ENCODE measurements at places on chromosomes 4 and X.

DNA sequence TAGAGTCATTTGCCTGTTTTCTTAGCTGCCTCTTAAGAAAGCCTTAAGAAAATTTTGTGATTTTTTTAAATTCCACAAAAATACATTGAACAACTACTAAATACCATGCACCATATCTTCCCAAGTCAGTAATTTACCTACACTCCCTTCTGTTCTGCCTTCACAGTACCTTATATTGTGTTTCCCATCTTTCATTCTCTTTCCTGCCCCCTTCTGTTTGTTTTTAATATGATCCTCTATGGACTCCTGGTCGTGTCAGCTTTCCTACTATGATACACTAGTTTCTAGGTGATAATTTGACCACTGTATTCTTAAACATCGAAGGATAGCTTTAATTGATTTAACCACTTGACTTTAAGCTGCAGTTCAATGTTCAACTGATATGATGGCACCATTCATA is 297.7 kb upstream of the HAND2 start:
- DNase-seq: no peak

- DNase-seq: peak; percentile 77
Measured at GRCh38 chr4:102625232-102625930, 124.2 kb downstream of the NFKB1 start.

DNA sequence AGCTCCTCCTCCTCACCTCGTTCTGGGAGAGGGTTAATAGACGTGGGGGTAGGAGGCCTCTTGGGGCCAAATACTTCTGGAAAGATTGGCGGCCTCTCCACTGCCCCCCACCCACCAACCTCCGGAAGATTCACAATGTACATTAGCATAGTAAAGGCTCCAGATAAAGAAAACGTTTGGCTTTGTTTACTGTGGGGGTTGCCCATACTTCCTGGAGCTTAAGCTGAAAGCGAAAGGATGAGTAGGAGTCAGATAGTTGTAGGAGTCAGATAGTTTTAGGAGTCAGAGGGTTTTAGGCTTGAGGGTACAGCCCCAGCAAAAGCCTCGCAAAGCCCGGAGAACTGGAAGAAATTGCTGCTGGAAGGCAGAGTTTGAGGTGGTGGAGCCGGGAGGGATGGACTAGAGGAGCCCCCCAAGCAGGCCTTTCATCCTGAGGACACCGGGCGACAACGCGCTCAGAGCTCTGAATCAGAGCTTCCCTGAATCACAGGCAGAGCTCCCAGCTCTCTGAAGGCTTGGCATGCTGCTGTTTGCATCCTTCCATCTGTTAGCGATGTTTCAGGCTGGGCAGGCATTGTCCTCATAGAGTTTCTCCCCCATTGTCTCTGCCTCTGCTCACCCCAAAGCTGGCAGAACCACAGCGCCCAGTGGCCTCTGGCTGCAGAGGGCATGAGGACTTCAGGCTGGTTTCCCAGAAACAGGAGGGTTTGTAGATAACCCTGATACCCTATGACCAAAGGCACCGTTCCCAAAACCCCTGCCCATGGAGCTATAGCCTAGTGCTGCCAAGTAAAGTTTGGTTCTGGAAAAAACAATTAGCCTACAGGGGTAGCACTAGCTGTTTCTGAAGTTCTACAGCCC is 280.7 kb downstream of the BCOR start:
- peak; percentile 60 for DNase-seq

DNA sequence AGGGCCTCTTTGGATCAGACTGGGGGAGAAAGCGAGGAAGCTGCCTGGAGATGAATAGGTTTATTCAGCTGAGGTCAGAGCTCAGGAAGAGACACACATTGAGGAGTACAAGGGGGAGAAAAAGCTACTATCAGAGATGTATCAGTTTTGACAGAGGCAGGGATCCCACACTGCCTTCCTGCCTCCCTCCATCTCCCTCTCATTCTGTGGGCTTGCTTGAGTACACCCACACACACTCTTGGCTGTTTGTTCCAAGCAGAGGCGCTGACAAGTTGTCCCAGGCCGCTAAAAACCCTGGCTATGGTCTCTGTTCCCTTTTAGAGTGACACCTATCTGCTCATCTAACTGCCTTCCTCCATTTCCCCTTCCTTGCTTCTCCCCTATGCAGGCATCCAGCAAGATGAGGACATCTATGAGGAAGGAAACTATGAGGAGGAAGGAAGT is 5.2 kb downstream of the TSPYL2 start:
- no peak for DNase-seq

DNA sequence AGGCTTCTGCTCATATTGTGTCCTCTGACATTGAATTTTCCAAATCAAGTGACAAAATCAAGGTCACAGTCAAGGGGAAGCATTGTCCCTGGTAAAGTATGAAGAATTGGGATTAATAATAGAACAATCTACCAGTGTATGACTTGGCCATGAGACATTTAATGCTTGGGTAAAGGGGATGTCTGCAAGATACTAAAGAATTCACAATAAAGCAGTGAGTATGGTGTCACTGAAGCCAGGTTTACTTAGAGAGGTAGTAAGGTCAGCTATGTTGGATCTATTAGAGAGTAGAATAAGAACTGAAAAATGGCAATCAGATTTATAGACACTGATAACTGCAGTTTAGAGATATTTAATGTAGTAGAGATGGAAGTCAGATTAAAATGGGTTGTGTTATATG is 349.2 kb downstream of the BMPR1B start:
- DNase-seq: no peak

DNA sequence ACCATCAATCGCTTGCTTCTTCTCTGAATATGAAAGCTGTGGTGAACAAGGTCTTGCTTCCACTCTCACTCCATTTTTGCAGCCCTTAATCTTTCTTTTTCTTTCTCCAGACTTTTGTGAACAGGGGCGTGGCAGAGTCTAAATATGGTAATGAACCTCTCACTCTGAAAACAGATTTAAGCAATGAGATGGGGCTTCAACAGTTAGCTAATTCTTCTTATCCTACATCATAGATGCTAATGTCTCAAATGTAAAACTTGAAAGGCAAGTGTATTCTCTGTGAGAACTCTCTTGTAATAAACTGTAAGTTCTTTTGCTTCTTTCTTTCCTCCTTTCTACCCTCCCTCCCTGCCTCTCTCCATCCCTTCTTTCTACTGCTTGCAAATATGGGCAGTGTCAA is 106.5 kb upstream of the ANK2 start:
- no peak for DNase-seq

DNA sequence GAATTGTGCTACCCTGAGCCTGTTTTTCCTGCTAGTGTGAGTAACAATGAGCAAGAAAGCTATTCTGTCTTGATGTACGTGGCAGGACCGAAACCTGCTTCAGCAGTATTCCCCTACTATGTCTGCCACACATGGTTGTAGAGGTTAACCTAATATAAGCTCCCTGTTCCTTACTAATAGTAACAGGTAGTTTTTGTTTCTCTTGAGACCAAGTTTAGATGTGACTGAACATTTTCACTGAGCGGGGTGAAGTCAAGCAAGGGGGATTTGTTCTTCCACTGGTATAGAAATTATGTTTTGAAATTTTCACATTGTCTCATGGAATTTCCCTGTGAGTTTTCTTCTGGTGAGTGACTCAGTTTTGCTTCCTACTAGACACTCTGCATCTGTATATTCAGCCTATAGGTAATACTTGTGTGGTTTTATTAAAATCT is 37.3 kb downstream of the RRAGB start:
- DNase-seq: peak; percentile 11

- DNase-seq: no peak
Measured at GRCh38 chr4:100795581-100795980, 277.8 kb upstream of the EMCN start.

DNA sequence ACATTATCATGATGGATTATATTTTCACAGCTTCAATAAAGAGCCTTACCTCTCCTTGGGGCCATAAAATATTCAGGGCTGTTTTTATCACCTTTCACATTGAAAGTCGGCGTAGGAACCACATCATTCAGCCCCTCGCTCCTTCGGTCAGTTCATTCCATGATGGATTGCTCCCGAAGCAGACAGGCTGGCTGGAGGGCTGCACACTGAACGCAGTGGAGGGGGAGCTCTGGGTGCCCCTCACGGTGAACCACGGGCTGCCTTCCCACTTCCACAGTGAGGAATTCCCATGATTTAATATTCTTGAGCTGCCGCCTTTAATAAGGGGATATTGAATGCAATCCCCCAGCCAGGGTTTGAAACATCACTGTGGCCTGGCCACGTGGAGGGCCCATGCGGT is 16.0 kb downstream of the PPP2R2C start:
- DNase-seq: no peak

DNA sequence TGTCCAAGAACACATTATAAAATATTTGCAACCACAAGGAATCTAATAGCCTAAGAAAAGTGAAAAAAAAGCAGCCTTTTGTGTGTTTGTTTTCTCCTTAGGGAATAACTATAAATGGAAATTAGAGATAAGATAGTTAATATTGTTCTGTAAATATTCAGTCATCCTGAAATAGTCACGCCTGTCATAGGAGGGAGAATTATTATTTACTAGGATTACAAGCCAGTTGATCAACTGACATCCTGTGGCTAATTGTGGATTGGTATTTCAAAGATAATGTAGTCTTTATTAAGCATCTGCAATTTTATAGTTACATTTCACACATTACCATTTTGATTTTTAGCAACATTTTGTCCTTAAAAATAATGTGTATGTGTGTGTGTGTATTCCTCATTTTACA is 118.6 kb downstream of the CCSER1 start:
- DNase-seq: no peak

GRCh38 chrX:39854772-39855747 is 242.7 kb downstream of the BCOR start:
- DNase-seq: peak; percentile 95

DNA sequence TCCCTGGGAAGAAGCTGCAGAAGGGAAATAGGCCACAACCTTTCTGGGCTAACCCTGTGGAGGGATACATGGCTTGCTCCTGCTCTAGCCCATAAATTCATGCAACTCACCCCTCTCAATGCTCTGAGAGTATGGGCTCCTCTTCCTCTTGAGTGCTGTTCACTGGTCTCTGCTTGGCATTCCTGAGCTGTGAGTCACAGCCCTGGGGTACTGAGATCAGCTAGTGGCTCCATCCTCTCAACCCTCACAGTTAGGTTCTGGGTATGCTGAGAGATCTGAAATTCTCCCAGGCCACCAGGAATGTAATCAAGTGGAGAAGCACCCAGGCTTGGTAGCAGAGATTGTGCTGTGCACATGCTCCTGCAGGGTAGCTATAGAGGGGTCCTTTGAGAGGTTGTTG is 60.6 kb upstream of the SPANXN2 start:
- no peak for DNase-seq

DNA sequence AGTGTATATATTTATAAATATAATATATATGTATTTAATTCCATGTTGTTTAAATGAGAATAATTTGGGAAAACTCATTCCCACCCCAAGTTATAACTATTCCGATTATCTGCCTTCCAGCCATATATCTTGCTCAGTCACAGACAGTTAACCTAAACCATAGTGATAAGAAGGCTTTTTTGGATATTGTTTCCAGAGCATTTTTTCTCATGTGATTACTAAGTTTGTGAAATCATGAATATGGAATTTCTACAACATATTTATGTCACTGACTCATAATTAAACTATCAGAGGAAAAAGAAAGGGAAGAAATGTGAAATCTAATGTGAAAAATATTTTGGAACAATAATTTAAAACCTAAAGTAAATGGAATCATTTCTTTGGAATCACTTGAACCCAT is 1163.5 kb upstream of the PABPC4L start:
- no peak for DNase-seq

DNA sequence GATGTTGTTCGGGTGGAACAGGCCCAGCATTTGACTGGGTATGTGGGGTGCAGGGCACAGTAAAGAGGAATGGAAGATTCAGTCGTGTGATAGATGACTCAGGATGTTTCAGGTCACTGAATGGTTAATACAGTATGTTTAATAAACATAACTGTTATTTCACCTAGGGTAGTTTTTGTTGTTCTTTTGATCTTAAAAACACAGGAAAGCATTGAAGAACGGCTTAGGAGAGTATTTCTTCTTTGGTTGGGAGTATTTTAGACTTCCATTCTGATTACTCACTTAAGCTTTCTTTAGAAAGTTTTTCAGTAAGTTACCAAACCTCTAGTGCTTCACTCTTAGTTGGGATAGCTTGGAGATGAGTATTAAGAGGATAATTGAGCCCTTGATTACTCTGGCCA is 62.3 kb downstream of the STAG2 start:
- DNase-seq: no peak

- no peak for DNase-seq
Measured at GRCh38 chrX:148512453-148512852, 12.0 kb downstream of the AFF2 start.

- no peak for DNase-seq
Measured at GRCh38 chr4:61440321-61440720, 240.2 kb downstream of the ADGRL3 start.

GRCh38 chrX:6890544-6891261 is 256.8 kb upstream of the STS start:
- no peak for DNase-seq

- no peak for DNase-seq
Measured at GRCh38 chrX:56994375-56995270, 718 bp downstream of the SPIN3 start.

- no peak for DNase-seq
Measured at GRCh38 chrX:78693012-78693411, 33.9 kb upstream of the RTL3 start.

- no peak for DNase-seq
Measured at GRCh38 chr4:134762053-134762452, 560.5 kb upstream of the PABPC4L start.

DNA sequence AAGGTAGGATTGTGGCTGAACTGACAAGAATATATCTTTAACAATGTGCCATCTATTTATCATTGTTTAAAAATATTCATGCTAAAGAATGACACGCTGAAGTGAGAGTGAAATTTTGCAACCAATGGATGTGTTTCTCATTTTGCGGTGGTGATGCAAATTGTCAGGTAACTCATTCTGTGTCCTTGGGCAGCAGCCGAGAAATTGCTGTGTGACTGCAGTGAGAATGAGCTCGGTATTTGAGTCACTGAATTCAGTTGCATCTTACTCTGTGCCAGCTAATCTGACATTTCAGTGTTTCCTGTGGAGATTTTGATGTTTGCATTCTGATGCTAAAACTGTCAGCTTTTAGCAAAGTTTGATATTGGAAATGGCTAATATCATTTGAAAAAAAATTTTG is 28.1 kb downstream of the MCUB start:
- DNase-seq: peak; percentile 81

DNA sequence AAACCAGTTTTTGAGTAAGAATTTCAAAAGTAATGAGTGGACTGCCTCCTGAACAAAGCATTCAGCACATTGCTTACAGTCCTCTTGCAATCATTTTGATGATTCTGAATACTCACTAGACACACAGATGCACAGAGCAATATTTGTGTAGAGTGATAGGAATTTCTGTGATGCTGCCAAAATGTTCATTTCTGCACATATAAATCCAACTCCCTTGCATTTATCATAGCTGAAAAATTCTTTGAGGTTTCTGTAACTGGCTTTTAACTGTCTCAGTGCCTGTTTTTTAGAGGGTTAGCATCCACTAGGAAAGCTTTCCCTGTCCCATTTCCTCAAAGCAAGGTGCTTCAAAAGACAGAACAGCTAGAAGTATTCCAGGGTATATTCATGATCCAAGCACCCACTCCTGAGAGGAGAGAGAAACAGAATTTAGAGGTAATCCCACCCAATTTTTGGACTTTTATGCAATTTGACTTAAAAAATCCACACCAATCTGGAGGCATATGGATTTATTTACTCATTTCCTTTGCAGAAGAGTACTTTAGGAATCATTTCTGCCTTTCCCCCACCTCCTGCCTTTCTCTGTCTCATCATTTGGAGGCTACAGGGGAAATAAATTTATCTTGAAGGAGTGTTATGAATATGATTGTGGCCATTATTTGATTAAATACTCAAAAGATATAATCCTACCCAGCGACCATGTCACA is 234.5 kb upstream of the SLIT2 start:
- no peak for DNase-seq

- no peak for DNase-seq
Measured at GRCh38 chr4:144579411-144580030, 66.4 kb upstream of the HHIP start.
